ENCODE measurements at places on chromosomes 7 and 10. TPM values are rescaled to one million over a fixed set of nuclear protein-coding genes. Genes with fewer than 3 reads are reported as not detected.

RET gene
- total RNA-seq = 0.35 TPM

SPDYE11 gene
- not detected for total RNA-seq

GJC3 gene
- total RNA-seq = not detected

THSD7A gene
- total RNA-seq = not detected

COL26A1 gene
- not detected for total RNA-seq

SH2D4B gene
- total RNA-seq = 0.15 TPM

IQUB gene
- total RNA-seq = not detected

MARCHF5 gene
- total RNA-seq = 21.4 TPM

TMEM229A gene
- total RNA-seq = not detected

FASTK gene
- total RNA-seq = 73.5 TPM

RPEL1 gene
- not detected for total RNA-seq

GNGT1 gene
- total RNA-seq = not detected

FFAR4 gene
- total RNA-seq = not detected

ACSM6 gene
- total RNA-seq = not detected

PRKG1 gene
- not detected for total RNA-seq

ABCA13 gene
- not detected for total RNA-seq

C10orf67 gene
- 0.17 TPM for total RNA-seq

PPP1R17 gene
- total RNA-seq = not detected

ZNF503 gene
- not detected for total RNA-seq

DGKI gene
- 0.05 TPM for total RNA-seq

CACUL1 gene
- total RNA-seq = 23.8 TPM

SMKR1 gene
- total RNA-seq = 2.2 TPM

OR2A42 gene
- not detected for total RNA-seq

LAMB1 gene
- total RNA-seq = not detected

AGR3 gene
- not detected for total RNA-seq

DENND10 gene
- 37.0 TPM for total RNA-seq

GNAI1 gene
- total RNA-seq = 0.60 TPM

EPDR1 gene
- 0.19 TPM for total RNA-seq

TMEM236 gene
- total RNA-seq = 0.05 TPM

TRIM50 gene
- not detected for total RNA-seq

EEPD1 gene
- total RNA-seq = 12.4 TPM

EVX1 gene
- not detected for total RNA-seq

ASZ1 gene
- not detected for total RNA-seq

INMT gene
- total RNA-seq = 1.4 TPM

SRRM3 gene
- not detected for total RNA-seq

PRKCQ gene
- 65.4 TPM for total RNA-seq

C10orf95 gene
- 0.30 TPM for total RNA-seq

PDE6C gene
- not detected for total RNA-seq

AGR2 gene
- not detected for total RNA-seq

CHRM2 gene
- not detected for total RNA-seq

TMEM139 gene
- 1.6 TPM for total RNA-seq

SPDYE16 gene
- total RNA-seq = 0.53 TPM

AQP1 gene
- 0.14 TPM for total RNA-seq

DNAJC2 gene
- 27.7 TPM for total RNA-seq

UCN3 gene
- total RNA-seq = not detected

AGBL3 gene
- 4.1 TPM for total RNA-seq

CABCOCO1 gene
- total RNA-seq = not detected

BTBD16 gene
- not detected for total RNA-seq

PTF1A gene
- not detected for total RNA-seq

NACAD gene
- not detected for total RNA-seq

SORBS1 gene
- total RNA-seq = 0.35 TPM

FZD8 gene
- 0.48 TPM for total RNA-seq

NEURL1 gene
- total RNA-seq = 1.0 TPM

ZNF800 gene
- total RNA-seq = 44.1 TPM

CYP3A4 gene
- not detected for total RNA-seq

ASAH2 gene
- 1.6 TPM for total RNA-seq

VENTX gene
- total RNA-seq = not detected

BAMBI gene
- 0.13 TPM for total RNA-seq

PNLIPRP3 gene
- total RNA-seq = not detected
